ENCODE measurements at places on chromosomes 11 and 22. TPM values are rescaled to one million over a fixed set of nuclear protein-coding genes. Genes with fewer than 3 reads are reported as not detected.

C22orf42 gene
- not detected for total RNA-seq

USP2 gene
- total RNA-seq, result not detected

DNA sequence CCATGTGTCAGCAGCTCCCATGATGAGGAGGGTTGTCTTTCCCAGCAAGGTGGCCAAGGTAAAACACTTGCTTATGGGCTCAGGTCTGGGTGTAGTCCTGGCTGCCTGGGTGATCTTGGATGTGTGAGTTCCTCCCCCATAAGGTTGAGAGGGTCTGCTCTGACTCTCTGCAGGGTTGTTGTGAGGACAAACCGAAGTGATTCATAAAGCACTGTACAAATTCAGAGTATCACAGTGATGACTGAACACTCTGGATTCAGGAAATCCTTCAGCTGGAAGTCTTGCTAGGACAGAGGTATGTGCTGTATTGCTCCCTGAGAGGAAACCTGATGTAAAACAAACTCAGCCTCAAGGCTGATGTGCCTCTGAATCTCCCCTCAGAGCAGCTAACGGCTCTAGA, 220.9 kb upstream of the PITPNB start:
- peak; percentile 88 for DNase-seq

GRCh38 chr22:27983361-27983791, 64.3 kb upstream of the PITPNB start:
- no peak for DNase-seq

GRCh38 chr11:95469258-95469657, 238.3 kb upstream of the SESN3 start:
- DNase-seq, result no peak

DNA sequence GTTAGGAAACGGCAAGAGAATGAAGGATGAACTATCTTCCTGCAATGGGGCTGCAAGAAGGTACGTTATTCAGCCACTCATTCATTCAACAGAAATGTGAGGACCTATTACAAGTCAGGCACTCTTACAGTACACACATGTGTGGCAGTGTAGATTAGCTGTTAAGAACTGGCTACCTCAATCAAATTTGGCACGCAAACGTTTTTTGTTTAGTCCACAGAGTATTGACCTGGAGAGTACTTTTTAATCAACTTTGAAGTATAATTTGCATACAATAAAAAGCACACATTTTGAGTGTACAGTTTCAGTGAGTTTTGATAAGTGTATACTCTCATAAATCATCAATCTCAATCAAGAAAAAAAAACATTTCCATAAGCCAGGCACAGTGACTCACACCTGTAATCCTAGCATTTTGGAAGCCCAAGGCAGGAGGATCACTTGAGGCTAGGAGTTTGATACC, 24.2 kb downstream of the MRTFA start:
- no peak for DNase-seq

DNA sequence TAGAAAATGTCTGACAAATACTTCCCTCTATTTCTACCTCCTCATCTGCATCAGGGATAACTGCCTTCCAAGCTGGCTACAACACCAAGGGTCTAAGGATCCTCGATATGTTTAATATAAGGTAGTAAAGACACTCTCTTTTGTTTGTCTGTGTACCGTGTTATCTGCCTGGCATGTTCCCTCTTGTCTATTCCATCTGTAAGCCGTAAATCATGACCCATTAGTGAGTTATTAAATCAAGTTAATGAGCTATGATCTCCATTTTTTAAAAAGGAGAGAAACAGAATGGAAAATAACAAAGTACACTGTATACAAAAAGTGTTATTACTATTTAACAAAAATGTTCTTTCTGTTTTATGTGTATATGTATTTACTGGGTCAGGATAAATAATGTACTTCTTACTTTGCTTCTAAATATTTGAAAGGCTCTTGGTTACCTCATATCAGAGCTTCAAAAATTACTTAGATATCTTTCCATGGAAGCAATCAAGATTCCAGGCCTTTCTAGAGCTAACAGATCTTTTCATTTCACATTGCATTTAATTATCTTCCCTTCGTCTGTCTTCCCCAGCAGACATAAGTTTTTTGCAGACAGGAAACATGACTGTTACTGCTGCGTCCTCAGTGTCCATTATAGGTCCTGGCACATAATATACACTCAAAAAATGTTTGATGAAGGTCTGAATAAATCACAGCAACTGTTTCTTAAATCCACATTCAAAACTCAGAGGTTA, 342.6 kb upstream of the CCDC90B start:
- no peak for DNase-seq

DNA sequence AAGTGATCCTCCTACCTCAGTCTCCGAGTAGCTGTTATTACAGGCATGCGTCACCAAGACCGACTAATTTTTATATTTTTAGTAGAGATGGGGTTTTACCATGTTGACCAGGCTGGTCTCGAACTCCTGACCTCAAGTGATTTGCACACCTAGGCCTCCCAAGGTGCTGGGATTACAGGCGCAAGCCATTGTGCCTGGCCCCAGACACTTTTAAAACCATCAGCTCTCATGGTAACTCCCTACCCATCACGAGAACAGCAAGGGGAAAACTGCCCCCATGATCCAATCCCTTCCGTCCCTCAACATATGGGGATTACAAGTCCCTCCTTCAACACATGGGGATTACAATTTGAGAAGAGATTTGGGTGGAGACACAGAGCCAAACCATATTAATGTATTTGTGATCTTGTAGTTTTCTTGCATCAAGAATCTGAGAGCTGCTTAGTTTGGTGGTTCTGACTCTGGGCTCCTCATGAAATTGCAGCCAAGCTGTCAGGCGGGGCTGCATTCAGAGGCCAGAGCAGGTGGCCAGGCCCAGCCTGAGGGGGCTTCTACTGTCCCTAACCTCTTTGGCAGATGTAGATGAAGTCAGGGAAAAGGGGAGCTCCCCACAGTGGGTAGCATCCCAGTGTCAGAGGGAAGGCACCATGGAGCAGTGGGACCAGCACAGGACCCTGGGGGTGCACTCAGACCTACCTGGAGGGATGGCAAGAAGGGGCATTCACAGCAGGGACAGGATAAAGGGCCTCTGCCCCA, 31.2 kb upstream of the PRAME start:
- DNase-seq, result no peak

GRCh38 chr11:31069447-31070205, 299.9 kb downstream of the DCDC1 start:
- no peak for DNase-seq

- no peak for DNase-seq
Measured at GRCh38 chr11:77267962-77268361, 33.5 kb downstream of the GDPD4 start.

GRCh38 chr22:44182588-44183286, 2.0 kb downstream of the PARVG start:
- no peak for DNase-seq

DNA sequence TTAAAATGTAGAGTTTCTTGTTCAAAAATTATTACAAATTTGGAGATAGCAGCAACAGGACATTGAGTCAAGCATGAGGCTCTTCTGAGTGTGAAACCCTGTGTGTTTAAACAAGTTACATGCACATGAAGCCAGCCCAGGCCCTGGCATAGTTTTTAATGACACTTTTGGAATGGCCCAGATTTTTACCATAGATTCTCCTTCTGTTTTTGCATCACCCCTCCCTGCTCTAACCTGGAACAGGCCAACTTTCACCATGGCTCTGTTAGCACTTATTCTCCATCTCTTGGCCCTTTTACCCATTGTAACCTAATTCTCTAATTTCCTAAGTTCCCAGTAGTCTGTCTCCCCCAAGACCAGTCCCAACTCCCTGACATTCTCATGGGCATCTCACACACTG, 63.1 kb upstream of the PRSS23 start:
- no peak for DNase-seq

DNA sequence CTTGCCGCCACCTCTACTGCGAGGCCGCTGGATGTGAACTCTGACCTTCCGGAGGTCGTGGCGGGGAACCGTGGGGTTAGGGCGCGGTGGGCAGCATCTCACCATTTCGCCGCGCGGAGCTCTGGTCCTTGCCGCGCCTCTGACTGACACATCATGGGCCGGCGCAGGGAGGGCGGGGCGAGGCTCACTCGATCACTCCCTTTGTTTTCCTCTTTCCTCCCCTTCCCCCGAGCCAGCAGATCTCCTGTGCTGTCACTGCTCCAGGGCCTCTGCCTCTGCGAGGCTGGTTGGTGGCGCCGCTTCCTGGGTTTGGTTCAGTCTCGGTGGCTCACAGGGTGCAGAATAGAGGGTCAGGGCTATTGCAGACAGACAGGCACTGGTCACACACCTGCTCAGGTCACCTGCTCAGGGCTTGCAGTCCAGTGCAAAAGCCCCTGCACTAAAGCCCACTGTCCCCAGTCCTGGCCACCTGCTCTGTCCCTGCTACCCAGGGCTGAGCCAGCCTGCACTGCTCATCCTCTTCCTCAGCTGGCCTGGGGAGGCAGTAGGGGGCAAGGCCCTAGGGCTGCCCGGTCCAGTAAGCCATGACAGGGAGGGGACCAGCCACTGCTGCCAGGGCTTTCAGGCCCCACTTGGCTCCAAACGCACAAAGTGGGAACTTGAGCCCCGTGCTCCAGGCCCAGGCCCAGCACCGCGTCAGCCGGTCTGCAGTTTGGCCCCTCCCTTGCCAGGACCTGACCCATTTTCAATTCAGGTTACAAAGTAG, 36.2 kb downstream of the PISD start:
- peak; percentile 43 for DNase-seq

DNA sequence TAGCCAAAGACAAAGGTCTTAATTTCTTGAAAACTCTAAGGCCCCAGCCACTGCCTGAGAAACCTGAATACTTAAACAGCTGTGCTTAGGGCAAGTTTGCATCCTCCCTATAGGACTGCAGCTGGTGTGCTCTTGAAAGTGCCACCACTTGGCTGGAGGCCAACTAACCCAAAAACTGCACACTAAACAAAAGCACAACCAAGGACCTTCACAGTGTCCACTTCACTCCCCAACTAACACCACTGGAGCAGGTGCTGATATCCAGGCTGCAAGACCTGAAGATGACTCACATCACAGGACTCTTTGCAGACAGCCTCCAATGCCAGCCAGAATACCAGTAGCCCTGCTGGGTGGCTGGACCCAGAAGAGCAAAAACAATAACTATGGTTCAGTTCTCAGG, 357.7 kb upstream of the ARHGAP42 start:
- DNase-seq, result no peak

- peak; percentile 91 for DNase-seq
Measured at GRCh38 chr11:122853971-122854446, 15.7 kb downstream of the CRTAM start.

DNA sequence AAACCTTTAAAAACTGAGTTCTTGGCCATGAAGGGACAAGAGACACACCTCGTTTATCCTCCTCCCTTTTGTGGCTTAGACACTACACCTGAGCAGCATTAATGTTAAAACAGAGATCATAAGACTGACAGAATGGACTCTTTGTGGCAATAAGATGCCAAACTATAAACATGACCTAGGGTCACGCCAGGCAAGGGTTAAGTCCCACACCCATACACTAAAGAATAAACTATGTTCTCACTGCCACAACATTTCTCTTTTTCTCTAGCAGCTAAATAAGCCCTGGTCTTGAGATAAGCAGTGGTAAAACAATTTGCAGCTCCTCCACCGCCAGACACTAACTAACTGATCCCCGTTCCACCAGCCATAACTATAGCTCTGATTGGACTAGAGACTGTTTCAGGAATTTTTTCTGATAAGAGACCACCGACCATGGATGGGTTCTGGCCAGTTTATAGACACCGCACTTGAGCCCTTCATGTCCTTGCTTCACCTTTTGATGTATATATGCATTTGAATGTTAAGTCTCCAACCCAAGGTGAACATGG, 4.9 kb upstream of the SLCO2B1 start:
- DNase-seq, result no peak

Measured in fibroblast of the aortic adventitia (primary cell).